Hematopoietic multipotent progenitor cell (in vitro differentiated cells): ENCODE measurements at places on chromosomes 6 and 20.

GRCh38 chr6:112221561-112221960 lies 32.8 kb downstream of the LAMA4 start:
- no peak for DNase-seq

GRCh38 chr6:12654514-12654913 lies 62.1 kb upstream of the PHACTR1 start:
- DNase-seq = no peak

- no peak for DNase-seq
Measured at GRCh38 chr20:57672164-57672563, 37.7 kb downstream of the PMEPA1 start.

DNA sequence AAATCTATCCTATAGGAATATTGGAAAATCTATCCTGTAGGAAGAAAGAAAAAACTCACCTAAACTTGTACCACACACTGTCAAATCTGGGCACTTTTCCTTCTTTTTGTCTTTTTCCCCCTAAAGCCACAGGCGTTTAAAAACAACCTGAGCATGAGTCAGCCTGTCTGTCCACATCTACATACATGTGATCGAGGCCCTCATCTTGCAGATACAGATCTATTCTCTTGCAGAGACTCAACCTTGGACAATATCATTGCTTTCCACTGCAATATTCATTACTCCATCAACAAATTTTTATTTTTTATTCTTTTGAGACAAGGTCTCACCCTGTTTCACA lies 95.9 kb upstream of the IYD start:
- DNase-seq = no peak

DNA sequence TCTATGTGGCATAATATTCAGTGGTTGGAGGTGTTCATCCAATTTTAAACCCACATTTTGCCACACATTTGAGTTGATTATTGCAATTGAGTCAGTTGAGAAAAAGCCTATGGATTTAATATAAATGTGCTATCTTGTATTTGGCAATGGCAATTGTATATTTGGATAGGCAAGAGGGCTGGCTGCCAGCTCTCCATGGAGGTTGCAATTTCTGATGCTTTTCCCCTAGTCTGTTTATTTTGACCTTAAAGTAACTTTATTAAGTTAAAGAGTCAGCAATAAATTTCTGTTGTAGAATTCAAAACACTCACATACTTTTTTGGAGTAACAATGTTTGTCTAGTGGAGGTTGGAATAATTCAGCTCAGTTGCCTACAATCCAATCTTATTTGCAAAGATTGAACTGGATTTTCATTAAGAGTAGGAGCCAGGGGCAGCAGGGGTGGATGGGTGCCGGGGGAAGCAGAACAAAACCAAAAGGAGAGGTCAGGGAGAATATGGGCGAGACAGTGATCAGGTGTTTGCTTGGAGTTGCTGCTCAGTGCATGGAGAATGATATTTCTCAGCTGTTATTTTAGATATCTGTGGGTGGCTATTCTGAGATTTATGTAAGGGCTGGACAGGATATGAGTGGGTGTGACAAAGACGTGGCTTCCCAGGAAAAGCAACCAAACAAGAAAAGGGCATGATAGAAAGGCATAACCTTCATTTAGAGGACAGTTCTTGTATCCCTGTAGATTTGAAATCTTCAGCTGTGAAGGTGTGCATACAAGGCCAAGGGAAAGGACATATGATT lies 163.0 kb downstream of the HDGFL1 start:
- no peak for DNase-seq

DNA sequence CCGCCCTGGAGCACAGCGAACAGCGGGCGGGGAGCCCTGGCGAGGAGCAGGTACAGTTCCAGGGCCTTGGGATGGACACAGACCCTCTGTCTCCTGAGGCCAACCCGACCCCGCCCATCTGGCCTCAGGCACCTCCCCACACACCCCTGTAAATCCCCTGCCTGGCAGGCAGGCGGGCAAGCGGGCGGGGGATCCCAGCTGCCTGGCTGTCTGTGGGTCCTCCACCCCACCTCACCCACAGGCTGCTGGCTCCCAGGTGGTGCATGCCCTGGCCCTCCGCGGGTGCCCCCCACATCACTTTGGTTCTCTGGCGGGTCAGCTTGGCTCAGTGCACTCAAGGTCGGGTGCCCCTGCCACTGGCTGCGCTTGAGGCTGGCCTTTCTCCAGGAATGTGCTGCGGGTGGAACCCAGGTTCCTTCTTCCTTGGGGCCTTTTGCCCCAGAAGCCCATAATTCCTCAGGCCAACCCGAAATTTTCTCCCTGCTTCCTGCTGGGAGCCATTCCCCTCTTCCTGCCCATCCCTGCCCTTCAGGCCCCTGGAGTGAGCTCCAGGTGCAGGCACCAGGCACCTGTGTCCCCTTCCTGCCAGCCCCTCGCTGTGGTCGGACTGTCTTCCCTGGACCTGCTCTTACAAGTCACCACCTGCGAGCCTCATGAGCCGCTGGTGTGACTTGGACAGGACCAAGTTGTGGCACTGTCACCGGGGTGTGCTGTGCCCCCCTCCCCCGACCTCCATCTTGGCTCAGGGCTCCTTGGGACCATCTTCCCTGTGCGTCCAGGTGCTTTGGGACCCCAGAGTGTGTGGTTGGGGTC lies 5.3 kb upstream of the TNFRSF6B start:
- no peak for DNase-seq

DNA sequence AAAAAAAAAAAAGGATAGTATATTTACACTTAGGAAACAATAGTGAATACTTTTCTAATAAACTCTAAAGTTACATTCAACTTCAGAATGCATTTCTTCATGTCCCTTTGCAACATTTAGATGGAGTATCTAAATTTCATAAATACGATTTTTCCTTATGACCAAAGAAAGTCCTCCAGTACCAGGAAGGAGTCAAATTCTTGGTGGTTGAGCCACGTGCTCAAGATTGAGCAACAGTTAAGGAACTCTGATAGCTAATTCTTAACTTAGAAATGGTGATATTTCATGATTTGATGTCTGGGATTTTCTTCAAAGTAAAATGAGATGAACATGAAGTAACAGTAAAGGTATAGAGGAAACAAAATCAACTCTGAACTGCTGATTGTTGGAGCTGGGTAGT lies 92.7 kb downstream of the SASH1 start:
- DNase-seq = no peak

- DNase-seq = no peak
Measured at GRCh38 chr6:32402812-32403211, 4.2 kb downstream of the BTNL2 start.

DNA sequence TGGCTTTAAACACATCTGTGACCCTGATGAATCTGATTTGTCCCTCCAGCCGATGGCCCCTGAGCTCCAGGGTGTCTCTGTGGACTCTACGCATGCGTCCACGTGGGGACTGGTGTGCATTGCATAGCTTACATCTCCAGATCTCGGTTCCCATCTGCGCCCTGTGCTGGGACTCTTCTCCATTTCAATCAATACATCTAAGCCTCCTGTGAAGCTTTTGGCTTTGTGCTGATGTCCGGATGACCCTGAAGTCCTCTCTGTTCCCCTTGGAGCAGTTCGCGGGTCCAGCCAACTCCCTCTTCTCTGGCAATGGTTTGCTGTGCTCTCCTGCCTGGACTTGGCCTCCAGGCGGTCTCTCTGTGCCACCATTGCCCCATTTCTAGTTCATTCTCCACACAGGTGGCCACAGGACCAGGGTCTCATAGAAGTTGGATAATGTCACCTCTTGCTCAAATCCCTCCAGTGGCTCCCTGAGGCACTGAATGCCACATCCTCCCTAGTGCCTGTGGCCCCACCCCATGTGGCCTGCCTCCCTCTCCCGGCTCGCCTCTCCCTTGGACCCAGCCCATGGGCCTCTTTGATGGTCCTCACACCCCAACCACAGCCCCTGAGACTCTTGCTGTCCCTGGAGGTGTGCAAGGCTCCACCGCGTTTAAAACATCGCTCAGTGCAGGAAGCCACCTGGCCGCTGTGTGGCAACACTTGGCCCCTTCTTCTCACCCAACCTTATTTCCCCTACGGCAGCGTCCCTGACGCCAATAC lies 155.4 kb downstream of the SYCP2 start:
- no peak for DNase-seq

DNA sequence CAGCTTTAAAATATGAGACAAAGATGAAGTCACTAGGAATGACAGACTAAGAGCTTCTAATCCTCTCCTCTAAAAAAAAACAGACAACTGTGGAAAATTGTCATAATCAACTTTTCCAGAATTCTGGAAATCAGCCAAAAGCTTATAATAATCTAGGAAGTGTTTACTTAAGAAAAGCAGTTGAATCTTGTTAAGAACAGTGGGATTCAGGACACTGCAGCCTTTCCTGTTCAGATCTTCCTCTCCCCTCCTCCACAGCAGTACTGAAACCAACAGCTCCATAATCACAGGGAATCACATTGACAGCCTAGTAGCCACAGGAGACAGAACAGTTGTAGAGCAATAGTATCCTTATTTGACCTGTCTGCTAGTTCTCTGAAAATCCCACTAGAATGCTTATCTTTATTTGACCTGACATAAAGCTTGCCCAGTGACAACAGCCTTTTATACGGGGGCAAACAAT lies 41.6 kb downstream of the IBTK start:
- no peak for DNase-seq

GRCh38 chr6:156840136-156840535 lies 63.0 kb downstream of the ARID1B start:
- DNase-seq = no peak
